ENCODE measurements at places on chromosomes 3 and 15.

GRCh38 chr3:40333416-40333815, 23.9 kb downstream of the EIF1B start:
- no peak for DNase-seq

- no peak for DNase-seq
These were observed 190.8 kb upstream of the FAM3D start for GRCh38 chr3:58857402-58857801.

DNA sequence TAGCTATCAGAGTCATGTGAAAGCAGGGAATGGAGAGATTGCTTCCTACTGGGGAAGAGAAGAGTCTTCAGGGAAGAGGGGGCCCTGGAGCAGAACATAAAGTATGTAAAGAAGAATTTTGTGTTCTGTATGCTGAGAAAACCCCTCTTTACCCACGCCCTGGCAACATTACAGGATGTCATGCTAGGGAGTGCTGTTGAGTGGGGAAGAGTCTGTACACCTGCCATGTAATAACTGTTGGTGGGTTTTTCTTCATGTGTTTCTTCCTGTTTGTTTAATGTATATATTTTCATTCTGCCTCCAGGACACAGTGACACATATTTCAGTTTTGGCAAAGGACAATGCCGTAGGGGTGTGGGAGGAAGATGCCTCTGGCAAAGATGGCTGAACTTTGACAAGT, 122.8 kb upstream of the LPP start:
- DNase-seq, result no peak

- no peak for DNase-seq
These were observed 25.4 kb downstream of the PXK start for GRCh38 chr3:58358092-58358491.

DNA sequence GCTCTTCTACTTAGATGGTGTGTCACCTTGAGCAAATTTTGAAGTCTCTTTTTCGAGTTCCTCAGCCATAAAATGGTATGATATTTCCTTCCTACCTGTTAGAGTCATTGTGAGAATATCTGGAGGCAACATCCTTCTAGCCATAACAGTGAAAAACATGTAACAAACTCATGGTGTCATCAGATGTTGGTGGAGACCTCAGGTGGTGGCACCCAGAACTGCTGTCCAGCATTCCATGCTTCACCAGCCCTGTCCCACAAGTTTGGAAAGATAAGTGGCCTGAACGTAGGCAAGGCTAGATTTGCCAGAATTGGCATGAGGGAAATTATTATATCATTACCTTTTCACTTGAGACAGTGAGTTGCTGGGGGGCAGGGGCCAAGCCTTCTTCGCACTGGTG, 30.4 kb downstream of the GASK1A start:
- DNase-seq, result no peak

DNA sequence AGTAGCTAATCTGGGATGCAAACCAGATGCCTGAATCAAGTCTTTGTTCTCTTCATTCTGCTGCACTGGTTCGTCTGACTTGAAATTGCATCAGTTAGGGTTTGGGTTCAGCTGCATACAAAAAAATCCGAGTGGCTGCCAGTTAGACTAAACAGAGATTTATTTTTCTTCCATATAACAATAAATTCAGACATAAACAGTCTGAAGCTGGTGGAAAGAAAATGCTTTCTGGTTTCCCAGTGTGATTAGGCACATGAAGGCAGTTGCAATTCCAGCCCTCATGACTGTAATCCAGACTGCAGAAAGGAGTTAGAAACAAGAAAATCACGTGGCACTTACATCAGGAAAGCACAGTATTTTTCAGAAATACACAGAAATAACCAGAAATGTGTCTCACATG, 930.7 kb downstream of the MCTP2 start:
- no peak for DNase-seq

GRCh38 chr3:59339818-59340217, 290.0 kb upstream of the CFAP20DC start:
- DNase-seq, result no peak

- no peak for DNase-seq
These were observed 151.0 kb downstream of the TCF12 start for GRCh38 chr15:57069423-57069822.

- no peak for DNase-seq
These were observed 165.7 kb downstream of the P3H2 start for GRCh38 chr3:189954733-189955665.

DNA sequence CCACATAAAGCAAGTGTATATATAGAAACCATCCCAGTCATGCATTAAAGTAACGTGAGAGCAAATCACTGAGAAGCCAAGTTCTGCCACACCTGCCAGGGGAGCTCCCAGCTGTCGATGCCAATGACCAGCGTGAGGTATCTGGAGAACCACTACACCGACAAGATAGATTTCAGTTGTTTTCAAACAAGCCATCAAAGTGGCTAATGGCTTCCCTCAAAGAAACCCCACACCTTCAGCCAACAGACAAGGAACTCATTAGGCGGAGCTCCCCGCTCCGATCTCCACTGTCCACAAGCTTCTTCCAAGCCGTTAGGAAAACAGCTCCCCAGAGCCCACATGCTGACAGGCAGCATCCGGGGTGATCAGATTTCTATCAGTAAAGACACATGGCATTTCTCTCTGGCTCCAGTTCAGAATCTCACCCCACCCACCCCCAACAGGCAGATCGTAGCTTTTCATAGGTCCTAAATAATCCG, 54.2 kb upstream of the SPATA12 start:
- DNase-seq, result no peak

DNA sequence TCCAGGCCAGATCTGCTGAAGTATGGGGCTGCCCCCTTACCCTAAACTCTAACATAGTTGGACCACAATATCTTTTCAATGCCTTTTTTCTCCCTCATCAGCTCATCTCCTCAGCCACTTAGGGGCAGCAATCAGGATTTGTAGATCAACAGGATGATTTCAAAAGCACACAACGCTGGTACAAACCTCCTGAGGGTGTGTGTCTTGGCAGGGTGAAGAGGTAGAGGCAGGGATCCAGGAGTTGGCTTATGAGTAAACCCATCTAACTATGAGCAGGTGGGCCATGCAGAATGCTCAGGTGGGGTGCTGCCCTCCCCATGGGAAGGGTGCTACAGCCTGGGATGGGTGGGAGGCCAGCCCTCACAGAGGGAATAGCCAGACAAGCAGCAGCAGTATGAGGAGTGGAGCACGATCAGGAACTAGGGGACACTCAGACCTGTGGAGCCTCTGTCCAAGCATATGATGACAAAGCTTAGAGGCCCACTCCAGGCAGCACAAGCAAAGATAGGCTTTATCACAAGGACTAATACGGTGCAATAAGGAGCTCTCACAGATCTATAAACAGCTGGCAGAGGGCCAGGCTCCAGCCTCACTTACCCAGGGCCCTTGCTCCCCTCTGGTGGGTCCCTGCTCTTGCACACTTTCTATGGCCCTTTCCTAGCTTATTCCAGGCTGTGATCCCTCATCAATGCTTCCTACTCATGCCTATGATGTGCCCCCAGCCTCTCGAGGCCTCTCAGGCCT, 32.2 kb downstream of the IL20RB start:
- no peak for DNase-seq

- DNase-seq, result peak; percentile 61
These were observed 132.6 kb upstream of the MEF2A start for GRCh38 chr15:99433026-99433756.

DNA sequence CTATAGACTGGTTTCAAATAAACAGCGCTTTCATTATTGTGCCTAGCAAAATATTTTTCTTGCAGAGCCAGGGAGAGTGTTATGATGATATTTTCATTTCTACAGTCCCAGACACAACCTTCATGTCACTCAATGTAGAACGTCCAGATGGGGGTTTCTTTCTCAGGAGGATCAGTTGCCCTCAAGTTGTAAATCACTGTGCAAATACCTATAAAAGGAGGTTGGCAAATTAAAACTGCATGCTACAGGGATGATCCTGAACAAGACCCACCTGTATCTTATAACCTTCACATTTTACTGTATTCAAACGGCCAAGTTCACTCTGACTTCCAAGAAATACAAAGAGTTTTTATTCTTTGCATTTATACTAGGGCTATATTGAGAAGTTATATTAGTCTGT, 486.0 kb downstream of the EDEM1 start:
- DNase-seq, result no peak

DNA sequence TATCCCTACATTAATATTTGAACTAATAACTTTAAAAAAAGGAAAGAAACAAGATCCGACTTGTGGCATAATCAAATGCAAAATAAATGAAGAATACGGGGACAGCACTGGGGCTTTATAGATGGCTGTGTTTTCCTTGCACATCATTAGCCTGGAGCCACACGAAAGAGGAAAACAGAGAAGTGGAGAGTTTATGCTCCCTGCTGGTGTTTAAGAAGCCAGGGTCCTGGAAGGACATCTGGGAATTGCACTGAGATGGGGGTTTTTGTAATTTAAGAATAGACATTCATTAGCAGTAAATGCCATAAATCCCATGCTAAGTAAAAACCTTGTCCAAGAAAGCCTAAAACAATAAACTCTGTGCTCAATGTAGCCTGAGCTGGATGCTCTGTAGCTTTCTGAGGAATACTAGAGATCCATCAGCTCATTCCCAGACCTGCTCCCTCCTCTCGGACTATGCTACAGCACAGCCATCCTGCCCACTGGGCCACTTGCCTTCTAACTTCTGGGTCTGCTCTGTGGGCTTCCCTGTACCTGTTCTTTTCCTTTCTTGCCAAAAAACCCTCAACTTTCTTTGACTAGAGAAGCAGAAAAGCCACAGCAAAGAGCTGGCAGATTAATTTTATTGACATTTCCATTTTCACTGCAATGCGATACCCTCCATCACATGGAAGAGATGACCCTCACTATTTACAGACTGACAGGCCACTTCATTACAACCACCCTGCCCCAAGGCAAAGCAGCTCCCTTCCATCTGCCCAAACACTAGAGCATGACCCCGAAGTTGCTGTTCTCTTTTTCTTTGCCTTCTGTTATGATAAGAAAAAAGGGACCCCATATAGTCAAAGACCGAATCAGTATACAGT, 62.3 kb downstream of the MEIS2 start:
- DNase-seq, result no peak

DNA sequence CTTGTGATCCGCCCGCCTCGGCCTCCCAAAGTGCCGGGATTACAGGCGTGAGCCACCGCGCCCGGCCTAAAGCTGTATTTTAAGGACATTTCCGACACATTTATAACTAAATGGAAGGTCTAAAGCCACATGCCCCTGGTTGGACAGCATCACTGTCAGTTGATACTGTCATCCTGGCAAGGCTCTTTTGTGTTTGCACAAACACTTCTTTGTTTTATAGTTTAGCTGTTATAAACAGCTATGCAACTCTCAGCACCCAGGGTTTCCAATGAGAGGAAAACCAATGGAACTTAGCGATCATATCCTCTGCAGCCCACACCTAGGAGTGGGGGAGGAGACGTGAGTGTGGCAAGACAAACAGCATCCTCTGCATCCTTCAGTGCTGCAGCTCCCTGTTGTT, 19.7 kb downstream of the NIPA1 start:
- no peak for DNase-seq

DNA sequence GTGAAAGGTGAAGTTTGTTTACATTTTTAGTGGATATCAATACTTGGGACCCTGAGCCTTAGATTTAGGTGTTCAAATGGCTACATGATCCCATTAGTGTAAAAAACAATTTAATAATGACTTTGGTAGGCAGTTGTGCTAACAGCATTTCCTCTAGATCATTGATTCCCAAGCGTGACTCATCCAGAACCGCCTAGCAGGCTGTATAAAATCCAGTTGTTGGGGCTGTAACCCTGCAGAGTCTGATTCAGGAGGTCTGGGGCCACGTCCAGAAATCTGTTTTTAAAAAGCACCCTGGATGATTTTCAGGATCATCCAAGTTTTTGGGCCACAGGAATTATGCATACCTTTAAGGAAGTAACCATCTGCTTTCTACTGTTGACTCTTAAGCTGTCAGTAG, 156.4 kb downstream of the TP63 start:
- DNase-seq, result no peak

GRCh38 chr3:193499136-193499770, 55.4 kb downstream of the ATP13A4 start:
- no peak for DNase-seq

- no peak for DNase-seq
These were observed 1.5 kb downstream of the CYP1A1 start for GRCh38 chr15:74723754-74724334.

GRCh38 chr3:153209596-153209995, 47.6 kb downstream of the RAP2B start:
- peak; percentile 19 for DNase-seq

DNA sequence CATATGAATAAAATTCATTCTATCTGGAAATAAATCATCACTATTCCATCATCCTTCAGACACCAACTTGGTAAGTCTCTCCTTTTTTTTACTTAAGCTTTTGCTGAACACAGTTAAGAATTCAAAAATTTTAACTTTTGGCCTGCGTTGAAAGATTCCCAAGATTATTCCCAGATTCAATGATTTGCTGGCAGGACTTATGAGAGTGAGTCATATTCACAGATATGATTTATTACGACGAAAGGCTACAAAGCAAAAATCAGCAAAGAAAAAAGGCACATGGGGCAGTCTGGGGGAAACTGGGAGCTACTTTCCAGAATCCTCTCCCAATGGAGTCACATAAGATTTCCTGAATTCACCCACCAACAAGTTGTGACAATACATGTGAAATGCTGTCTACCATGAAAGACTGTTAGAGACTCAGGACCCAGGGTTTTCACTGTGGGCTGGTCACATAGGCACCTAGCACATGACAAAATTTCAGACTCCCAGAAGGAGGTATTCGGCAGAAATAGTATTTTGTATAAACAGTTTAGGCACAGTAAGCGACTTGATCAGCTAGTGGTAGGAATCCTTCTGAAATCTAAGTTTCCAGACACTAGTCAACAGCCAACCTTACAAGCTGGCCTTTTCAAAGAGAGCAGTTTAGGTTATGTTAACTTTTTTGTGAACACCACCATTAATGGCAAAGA, 82.1 kb downstream of the DLG1 start:
- DNase-seq, result no peak

GRCh38 chr3:58141766-58142345, 68.9 kb downstream of the DNASE1L3 start:
- no peak for DNase-seq

DNA sequence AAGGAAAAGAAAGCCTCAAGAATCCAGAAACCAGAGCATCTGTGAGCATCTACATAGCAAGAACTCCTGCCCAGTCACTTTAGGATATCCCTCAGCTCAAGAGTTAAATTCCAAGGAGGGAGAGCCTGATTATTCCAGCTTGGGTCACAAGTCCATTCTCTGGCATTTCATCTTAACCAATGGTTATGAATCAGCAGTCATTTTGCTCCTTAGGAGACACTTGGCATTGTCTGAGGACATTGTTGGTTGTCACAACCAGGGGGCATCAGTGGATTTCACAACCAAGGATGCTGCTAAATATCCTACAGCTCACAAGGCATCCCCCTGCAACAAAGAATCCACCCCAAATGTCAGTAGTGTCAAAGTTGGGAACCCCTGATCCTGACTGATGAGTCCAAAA, 51.0 kb upstream of the LMCD1 start:
- DNase-seq, result no peak

DNA sequence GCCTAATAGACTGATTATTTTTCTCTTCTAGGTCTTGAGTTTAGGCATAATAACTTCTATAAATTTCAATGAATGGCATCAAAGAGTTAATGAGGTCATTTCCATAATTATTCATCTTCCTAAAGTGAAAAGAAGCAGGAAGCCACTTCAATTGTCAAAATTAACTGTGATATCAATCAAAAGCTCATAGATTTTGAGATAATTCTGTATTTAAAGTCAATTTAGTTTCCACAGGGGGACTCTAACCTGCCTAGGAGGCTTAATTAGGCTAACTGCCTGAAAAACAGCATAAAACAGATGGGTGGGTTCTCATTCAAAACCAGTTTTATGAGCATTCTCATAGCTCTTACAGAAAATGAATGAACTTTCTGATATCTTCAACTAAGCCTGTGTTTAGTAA, 177.8 kb downstream of the OTOL1 start:
- DNase-seq, result no peak
